ENCODE measurements at places on chromosomes 1 and 21.
A peak's percentile ranks its signal among the peaks of the same experiment; 100 is the strongest.

DNA sequence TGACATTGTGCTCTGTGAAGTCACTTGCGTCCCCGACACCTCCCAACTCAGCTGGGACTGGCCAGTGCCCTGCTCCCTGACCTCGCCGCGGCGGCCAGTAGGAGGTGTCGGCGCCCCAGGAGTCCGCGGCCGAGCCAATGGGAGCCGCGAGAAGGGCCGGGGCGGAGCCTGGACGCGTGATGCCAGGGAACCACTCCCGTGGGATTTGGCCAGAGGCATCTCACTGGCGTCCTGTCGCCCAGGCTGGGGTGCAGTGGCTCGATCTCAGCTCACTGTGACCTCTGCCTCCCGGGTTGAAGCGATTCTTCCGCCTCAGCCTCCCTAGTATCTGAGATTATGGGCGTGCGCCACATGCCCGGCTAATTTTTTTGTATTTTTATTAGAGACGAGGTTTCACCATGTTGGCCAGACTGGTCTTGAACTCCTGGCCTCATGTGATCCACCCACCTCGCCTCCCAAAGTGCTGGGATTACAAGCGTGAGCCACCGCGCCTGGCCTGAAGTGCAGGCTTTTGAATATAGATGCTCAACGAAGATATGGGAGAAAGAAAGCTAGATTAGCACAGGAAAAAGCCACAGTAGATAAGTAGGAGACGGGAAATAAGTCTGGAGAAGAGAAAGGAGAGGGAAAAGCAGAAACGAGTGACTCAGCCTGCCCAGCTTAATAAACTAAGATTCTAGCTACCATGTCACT is 38.0 kb downstream of the ZBTB8OS start:
- no peak for DNase-seq

- DNase-seq = no peak
These were observed 972 bp downstream of the PGBD2 start for GRCh38 chr1:248906753-248907661.

- DNase-seq = no peak
These were observed 58.9 kb downstream of the ATP1A1 start for GRCh38 chr1:116431870-116432500.

DNA sequence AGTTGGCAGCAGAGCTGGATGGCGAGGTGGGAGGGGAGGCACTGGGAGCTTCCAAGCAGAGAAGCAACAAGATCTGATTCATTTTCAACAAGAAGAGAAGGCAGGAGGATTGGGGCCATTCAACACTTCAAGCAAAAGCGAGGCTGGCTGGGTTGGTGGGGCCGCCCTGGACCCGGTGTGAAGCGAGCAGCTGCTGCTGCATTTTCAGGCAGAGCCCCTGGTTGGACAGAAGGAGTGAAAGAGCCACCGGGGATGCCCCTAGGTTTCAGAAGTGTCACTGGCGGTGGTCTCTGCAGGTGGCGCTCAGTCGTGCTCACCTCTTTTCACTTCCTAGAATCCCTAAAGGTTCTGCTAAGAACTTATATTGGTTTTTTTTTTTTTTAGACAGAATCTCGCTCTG is 18.0 kb downstream of the SLC2A7 start:
- no peak for DNase-seq

- no peak for DNase-seq
These were observed 56.4 kb upstream of the GRIK3 start for GRCh38 chr1:37090671-37091070.

- no peak for DNase-seq
These were observed 13.7 kb upstream of the DPH5 start for GRCh38 chr1:101039245-101039644.

DNA sequence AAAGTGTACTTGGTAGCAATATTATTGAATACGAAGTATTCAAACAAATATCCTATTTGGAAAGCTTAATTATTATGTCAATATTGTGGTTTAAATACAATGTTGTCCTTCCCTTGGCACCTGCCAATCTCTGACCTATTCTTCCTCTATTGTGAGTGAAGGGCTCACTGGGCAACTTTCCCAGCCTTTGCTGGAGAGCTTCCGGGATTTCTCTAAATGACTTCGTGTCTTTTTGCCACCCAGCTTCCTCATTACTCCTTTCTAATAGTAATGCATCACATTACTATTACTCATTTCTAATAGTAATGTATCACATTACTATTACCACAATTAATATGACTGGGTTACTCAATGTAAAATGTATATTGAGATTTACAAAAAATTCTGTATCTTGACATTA is 880.6 kb downstream of the BRINP3 start:
- DNase-seq = no peak

DNA sequence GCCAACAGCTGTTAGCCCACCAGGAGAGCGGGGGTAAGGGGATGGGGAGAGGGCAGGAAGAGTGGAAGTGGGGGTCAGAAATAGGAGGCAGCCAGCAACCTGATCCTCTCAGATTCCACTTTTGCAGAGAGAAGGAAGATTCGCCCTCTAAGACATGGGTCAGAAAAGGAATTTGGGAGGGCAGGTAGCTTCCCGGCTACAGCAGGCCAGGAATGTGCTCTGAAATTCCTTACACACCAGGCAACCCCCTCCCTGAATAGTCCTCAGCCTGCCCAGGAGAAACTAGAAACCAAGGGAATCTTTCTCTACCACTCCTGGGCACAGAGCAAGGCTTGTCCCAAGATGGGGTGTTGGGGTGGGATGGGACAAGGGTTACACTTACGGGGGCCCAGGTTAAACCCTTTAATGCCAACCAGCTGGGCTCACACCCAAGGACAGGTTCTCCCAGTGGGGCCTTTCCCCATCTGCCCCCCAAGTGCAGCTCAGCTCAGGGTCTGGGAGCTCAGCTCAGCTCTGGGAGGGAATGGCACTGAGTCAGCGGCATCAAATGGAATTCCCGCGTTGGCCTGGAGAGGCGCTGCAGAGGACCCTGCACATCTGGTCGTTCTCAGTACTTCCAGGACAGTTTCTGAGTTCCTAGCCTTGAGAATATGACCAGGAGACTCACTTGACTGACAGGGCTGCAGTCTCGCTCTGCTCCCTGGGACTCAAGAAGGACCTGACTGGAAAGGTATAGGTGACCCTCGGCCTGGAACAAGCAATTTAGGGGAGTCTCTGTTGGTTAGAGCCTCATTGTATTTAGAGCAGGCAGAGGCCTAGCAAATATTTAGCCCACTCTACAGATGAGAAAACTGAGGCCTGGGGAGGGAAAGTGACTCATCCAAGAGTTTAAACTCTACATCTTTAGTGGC is 761 bp downstream of the TNNT2 start:
- no peak for DNase-seq

- no peak for DNase-seq
These were observed 1.9 kb downstream of the PLEKHA6 start for GRCh38 chr1:204357551-204358490.

DNA sequence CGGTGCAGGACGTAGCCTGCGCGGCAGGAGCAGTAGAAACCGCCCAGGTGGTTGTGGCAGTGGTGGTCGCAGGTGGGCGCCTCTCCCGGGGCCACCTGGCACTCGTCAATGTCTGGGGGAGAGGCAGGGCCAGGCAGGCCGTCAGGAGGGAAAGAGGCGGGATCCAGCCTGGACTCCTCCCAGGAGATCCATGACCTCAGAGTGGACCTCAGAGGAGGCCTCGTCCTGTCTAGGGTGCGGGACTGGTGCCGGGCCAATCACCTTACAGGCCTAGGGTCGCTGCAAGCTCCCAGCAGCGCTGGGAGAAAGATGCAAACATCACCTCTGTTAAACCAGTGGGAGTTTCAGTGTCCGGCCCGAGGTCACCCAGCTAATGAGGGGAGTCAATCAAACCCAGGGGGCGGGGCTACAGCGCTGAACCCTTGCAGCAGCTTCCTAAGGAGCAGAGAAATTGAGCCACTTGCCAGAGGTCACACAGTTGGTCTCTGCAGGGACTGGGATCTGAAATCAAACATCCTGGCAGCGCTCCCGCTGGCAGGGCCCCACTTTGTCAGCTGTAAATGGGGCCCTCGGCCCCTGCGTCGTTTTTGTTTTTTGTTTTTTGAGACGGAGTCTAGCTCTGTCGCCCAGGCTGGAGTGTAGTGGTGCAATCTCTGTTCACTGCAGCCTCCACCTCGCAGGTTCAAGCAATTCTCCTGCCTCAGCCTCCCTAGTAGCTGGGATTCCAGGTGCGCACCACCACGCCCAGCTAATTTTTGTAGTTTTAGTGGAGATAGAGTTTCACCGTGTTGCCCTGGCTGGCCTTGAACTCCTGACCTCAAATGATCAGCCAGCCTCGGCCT is 1.4 kb downstream of the MASP2 start:
- no peak for DNase-seq

- DNase-seq = no peak
These were observed 143.6 kb upstream of the CD34 start for GRCh38 chr1:208054485-208054884.

GRCh38 chr1:207817166-207817565 is 65.3 kb downstream of the CD46 start:
- no peak for DNase-seq

GRCh38 chr1:179166663-179167417 is 62.6 kb downstream of the ABL2 start:
- DNase-seq = no peak

GRCh38 chr21:39686646-39687468 is 58.1 kb upstream of the IGSF5 start:
- DNase-seq = no peak

DNA sequence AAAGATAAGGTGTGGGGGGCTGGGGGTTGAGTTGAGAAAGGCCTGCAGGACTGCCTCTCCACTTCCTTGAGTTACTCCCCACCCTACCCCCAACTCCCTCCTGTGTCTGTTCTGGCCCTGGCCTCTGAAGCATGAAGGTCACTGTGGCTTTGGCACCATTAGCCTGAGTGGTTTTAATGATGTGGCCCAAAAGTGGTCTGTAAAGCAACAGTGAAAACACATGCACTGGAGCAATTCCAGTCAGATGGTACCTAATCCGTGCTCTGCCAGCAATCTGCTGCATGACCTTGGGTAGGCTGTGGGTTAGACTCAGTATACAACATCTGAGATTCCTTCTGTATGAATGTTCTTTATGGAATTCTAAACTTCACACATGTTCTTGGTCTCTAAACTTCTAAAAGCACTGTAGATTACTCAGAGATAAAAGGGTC is 86.5 kb upstream of the ATP1A1 start:
- no peak for DNase-seq

- no peak for DNase-seq
These were observed 939 bp upstream of the CCN1 start for GRCh38 chr1:85579622-85580021.

- DNase-seq = no peak
These were observed 69.6 kb downstream of the OLFML2B start for GRCh38 chr1:161954050-161954449.

DNA sequence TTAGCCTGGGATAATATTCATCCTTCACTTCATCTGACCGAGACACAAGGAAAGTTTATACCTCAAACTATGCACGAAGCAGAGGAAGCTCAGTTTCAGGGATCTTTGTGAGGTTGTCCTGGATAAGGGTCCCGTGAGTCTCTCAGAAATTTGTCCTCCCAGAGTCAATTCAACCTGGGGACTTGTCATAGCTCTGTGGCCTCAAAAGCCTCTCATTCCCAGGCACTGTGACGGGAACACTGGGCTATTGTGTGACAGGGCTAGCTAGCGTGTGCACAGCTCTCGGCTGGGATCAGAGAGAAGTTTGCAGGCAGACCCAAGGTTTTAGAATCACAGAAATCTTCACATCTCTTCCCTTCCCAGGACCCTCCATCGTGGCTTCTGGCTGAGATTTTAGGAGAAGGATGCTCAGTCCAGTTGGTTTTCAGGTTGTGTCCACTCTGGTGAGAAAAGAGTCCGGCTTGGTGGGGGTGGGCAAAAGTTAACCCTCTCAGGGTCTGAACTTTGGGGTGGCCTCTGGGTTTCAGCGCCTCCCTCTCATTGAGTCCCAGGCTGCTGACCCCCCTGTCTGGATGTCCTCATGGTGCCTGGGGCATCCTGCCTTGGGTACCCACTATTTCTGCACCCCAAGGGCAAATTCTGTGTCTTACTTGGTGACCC is 20.4 kb upstream of the LBR start:
- DNase-seq = no peak

DNA sequence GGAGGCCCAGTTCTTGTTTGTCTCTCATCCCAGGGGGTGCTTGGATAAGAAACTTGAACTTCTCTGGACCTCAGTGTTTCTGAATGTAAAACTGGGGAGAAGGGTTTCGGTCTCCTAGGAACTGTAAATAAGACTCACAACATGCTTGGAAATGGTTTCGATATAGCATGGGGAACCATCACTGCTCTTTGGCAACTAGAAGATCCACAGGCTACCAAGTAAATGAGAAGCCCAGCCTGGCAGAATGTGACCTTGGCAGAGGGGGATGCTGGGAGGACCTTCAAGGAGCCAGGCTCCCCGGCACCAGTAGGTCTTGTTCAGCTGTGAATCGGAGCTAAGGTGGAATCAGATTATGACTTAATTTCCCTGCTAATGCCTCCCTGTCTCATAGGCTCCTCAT is 3.7 kb downstream of the ARL8A start:
- no peak for DNase-seq

DNA sequence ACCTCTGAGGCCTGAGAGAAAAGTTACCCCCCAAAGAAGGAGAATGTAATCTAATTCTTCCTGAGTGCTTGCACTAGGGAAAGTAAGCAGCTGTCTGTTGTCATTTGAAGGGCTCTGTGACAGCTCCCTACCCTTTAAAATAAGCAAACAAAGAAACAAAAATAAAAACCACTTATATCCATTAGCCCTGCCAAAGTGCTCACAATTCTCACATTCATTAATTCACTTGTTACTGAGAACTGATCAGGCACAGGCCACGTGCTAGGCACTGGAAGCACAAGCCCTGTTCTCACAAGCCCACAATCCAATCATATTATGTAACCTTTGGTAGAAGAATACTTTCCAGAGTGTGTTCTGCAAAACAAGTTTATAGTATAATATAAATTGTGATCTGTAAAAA is 199.4 kb downstream of the ZC3H11B start:
- DNase-seq = no peak

DNA sequence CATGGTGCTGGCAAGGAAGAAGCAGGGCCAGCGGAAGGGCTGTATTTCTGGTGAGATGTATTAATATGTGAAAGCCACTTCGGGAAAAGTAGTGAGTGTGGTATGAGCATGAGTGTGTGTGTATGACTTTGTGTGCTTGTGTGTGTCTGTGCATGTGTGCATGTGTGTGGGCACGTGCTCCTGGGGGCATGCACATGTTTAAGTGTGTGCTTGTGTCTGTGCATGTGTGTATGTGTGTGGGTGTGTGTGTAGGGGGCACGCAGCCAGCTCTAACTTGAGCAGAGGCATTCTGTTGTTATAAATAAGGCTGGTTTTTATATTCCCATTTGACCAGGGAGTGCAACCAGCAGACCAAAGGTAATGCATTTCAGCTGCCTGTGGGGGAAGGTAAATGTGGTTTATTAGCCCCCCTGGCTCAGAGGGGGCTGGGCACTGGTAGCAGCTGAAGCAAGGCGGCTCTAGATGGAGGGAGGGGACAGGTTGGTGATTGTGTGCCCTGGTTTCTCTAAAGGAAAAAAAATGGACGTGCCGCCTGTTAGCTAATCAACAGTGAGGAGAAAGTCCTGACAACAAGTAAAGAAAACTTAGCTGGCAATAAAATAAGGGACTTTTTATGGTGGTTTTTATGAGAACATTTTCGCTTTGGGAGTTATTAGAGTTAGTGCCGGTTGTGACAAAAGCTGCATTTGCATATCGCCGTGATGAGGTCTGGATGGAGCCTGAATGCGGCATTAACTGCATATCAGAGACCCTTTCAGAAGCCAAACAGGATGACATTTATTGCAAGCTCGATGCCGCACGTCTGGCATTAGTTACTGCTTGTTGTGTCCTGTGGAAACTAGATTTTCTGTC is 180.1 kb downstream of the CAMTA1 start:
- no peak for DNase-seq

- DNase-seq = peak; percentile 40
These were observed 105.6 kb upstream of the USH2A start for GRCh38 chr1:216528816-216529215.

All from GM12878 (cell line).